ENCODE measurements at places on chromosomes 3 and 15.

- DNase-seq: no peak
- H3K27ac ChIP-seq: no peak overlapping the region
- H3K27me3 ChIP-seq: no peaks in the 10 kb centered on the region
- no peak overlapping the region for H3K4me3 ChIP-seq
- H3K4me1 ChIP-seq: no peaks in the 10 kb centered on the region
- H3K36me3 ChIP-seq: peaks cover 93% of the 10 kb centered on the region
Measured at GRCh38 chr15:28165791-28166190, 66.7 kb upstream of the OCA2 start.

- H3K27me3 ChIP-seq: no peaks in the 10 kb centered on the region
- DNase-seq: no peak
- H3K4me1 ChIP-seq: no peaks in the 10 kb centered on the region
- H3K27ac ChIP-seq: no peak overlapping the region
Measured at GRCh38 chr3:77342688-77343087, 302.8 kb downstream of the ROBO2 start.

DNA sequence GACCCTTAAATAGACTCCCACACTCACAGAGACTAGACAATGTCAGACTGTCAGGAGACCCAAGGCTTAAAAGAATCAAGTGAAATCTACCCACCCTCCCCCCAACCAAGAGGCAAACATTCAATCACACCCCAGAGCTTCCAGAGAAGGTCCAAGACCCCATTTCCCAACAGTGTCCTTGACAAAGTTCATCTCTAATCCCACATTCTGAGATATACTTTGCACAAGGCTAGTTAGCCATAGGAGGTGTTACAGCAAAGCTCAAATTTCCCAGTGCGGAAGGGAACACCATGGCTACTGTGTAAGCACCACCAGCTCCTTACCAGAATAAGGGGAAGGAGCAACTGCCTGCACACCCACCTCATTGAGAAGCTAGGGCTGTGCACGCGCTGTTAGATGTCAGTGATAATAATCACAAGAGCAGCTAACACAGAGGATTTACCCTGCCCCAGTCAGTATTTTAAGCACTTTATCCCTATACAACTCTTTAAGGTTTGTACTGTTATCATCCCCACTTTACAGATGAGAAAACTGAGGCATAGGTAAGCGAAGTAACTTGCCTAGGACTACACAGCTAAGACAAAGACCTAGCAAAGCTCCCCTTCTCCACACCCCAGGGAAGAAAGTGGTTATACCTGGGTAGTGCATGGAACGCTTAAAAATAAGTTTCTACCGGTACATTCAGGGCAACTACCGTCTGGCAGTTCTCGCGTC, 17.3 kb downstream of the SPATA12 start:
- peaks cover 15% of the 10 kb centered on the region for H3K36me3 ChIP-seq
- H3K27me3 ChIP-seq: peaks cover 20% of the 10 kb centered on the region
- peak overlapping the region; percentile 36 for H3K27ac ChIP-seq
- no peak for DNase-seq

- H3K4me1 ChIP-seq: no peaks in the 10 kb centered on the region
- H3K27me3 ChIP-seq: peaks cover 7% of the 10 kb centered on the region
- no peak overlapping the region for H3K27ac ChIP-seq
Measured at GRCh38 chr15:87573039-87573438, 683.5 kb downstream of the NTRK3 start.

DNA sequence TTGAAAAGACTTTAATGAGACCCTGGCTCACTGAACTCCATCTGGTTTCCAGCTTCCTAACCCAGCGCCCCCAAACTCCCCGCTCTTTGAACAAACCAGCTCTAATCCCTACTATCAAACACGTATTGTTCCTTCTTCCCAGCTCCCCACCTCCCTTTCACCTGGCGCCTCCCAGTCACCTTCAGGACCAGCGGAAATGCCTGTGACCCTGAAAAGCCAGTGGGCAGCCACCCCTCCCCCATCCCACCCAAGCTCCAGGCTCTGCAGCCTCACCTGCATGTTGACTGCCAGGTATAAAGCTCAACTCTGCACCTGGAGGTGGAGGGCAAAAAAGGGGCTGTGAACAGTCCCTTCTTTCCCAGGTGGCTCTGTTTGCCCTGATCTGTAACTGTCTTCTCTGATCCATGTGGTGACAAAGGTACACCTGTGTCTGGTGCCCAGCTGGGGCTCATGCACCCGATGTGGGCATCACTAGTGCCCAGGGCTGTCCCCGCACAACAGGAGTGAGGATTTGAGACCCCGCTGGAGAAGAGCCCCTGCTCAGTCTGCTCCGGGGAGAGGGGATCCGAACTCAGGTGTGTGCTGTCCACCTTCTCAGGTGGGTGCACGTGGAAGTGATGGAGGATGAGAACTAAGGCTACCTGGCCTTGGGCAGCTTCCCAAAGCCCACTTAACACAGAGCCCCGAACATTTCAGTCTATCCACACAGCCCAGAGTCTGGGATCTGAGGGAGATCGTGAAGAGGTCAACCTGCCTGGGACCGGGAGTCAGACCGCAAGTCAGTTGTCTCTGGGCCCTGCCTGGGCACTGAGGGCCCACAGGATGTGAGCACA, 128.9 kb downstream of the NSMCE3 start:
- DNase-seq: no peak
- H3K36me3 ChIP-seq: no peaks in the 10 kb centered on the region
- peak overlapping the region; percentile 63 for H3K4me3 ChIP-seq
- peaks cover 48% of the 10 kb centered on the region for H3K4me1 ChIP-seq

DNA sequence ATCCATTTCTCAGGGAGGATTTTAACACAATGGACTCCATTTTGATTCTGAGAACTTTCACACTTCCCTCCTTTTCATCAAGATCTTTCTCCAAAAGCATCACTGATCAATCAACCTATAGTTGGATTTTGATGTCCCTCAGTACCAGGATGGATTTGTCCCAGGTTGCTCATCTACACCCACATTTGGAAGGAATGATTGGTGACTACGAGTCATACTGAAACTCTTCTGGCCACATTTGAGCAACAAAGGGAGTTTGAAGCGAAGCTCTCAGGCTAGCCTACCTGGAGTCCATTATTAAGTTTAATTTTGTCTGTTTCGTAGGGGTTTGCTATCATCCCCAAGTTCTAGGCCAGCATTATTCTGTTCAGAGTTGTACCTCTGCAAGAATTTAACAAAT, 31.3 kb upstream of the ATP8B4 start:
- no peak for DNase-seq
- no peak overlapping the region for H3K27ac ChIP-seq
- H3K27me3 ChIP-seq: peaks cover 4% of the 10 kb centered on the region
- no peaks in the 10 kb centered on the region for H3K4me1 ChIP-seq
- no peaks in the 10 kb centered on the region for H3K36me3 ChIP-seq

DNA sequence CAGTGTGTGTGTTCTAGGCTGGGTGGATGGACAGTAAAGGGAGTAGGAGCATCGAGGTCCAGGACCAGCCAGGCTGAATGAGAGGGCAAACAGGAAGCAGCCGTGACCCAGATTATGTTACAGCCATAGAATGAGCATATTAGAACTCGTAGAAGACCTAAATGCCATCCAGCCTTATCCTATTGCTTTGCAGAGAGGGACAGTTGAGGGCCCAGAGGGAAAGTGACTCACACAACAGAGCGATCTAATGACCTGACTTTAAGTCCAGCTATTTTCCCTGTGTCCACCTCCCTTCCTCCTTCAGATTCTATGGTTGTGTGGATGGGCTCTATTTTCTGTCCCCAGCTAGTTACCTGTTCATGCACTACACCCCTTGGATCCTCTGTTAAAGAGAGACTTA, 634.1 kb upstream of the TBL1XR1 start:
- peak overlapping the region; percentile 94 for H3K27ac ChIP-seq
- H3K36me3 ChIP-seq: no peaks in the 10 kb centered on the region
- DNase-seq: no peak
- no peak overlapping the region for H3K4me3 ChIP-seq

GRCh38 chr3:165607221-165607620, 230.0 kb downstream of the BCHE start:
- H3K36me3 ChIP-seq: no peaks in the 10 kb centered on the region
- H3K27ac ChIP-seq: no peak overlapping the region
- H3K4me3 ChIP-seq: no peak overlapping the region

DNA sequence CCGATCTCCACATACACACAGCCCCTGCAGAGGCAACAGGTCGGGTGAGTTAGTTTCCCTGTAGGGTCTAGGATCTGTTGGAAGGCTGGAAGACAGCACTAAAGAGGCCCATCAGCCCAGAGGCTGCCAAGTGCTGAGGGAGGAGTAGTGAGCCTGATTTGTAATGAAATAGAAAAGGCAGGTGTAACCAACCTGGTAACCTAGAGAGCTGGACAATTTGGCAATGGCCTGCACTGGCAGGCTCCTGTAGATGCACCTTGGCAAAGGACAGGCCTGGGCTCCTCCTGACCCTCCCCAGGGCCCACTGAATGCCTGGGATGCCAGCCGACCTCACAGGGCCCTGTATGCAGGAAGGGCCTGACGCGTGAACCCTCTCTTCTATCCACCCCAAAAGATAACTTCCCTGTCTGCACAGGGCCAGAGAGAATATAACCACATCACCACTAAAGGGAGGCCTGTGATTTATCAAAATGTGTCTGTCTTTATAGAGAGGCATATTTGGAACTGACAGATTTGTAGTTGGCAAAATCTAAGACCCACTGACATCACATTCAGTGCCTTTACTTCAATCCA, 225.1 kb upstream of the CHRNA7 start:
- no peak for DNase-seq
- no peak overlapping the region for H3K27ac ChIP-seq
- H3K4me1 ChIP-seq: peaks cover 25% of the 10 kb centered on the region
- H3K36me3 ChIP-seq: no peaks in the 10 kb centered on the region

GRCh38 chr3:78736863-78737262, 1030.9 kb downstream of the ROBO1 start:
- no peaks in the 10 kb centered on the region for H3K27me3 ChIP-seq
- no peak overlapping the region for H3K27ac ChIP-seq
- H3K36me3 ChIP-seq: peaks cover 42% of the 10 kb centered on the region
- no peak for DNase-seq

GRCh38 chr15:70420948-70421482, 323.3 kb upstream of the TLE3 start:
- H3K4me1 ChIP-seq: peaks cover 48% of the 10 kb centered on the region
- no peak overlapping the region for H3K27ac ChIP-seq
- no peak for DNase-seq
- no peaks in the 10 kb centered on the region for H3K36me3 ChIP-seq

GRCh38 chr3:134361162-134361835, 12.9 kb downstream of the AMOTL2 start:
- no peak overlapping the region for H3K27ac ChIP-seq
- peaks cover 71% of the 10 kb centered on the region for H3K36me3 ChIP-seq
- DNase-seq: no peak
- H3K4me1 ChIP-seq: peaks cover 73% of the 10 kb centered on the region

DNA sequence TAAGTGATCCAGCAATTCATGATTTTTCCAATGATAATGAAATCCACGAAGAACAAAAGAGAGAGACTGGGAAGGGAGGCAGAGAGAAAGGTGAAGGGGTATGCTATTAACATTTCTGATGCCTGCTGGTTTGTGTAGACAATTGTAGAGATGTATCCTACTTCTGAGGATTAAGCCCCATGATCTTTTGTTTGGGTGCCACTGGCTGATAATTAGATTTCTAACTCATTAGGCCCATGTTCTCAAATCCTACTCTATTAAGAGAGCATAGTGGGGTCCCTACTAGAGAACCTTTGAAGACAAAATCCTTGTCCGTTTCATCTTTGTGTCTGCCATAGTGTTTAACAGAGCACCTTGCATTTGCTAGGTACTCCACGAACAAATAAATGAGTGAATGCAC, 2.7 kb upstream of the GNB4 start:
- H3K4me1 ChIP-seq: peaks cover 26% of the 10 kb centered on the region
- no peak overlapping the region for H3K4me3 ChIP-seq
- H3K27ac ChIP-seq: no peak overlapping the region

DNA sequence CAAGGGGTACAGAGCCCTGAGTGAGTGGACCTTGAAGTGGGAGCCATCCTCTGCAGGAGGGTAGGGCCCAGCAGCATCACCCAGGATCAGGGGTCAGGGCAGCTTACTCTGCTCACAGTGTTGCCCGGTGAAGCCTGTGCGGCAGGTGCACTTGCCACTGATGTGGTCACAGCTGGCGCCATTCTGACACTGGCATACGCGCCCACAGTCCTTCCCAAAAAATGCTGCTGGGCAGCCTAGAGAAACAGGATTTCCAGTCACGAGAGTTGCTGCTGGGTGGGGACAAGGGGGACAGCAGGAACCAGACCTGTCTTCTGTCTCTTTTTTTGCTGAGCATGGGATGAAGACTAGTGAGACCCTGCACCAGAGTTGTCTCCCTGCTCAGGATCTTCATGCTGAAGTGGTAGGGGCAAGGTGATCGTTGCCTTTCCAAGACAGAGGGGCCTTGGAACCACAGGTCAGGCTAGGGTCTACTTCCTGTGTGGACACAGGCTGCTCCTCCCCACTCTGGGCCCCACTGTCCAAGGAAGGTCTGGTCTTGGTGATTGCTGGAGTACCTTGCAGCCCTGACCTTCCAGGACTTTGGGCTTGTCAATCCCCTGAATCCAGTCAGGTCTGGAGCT, 46.9 kb downstream of the RAB11A start:
- peaks cover 16% of the 10 kb centered on the region for H3K4me1 ChIP-seq
- no peaks in the 10 kb centered on the region for H3K36me3 ChIP-seq
- H3K4me3 ChIP-seq: no peak overlapping the region
- DNase-seq: no peak

DNA sequence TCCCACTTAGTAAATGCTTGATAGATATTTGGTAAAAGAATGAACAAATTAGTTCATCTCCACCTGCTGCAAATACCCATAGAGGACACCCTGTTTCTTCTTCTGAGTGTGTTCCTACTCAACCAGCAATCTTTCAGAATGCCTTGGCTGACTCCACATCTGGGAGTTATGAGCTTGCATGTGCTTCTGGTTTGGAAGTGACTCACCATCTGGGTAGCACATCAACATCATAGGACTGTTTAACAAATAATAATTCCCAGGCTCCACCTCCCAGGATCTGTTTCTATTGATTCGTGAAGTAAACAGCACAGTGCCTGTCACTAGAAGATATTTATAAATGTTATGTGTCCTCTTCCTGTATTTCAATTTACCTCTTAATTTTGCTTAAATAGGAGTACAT, 580.1 kb downstream of the ROBO2 start:
- DNase-seq: no peak
- H3K27me3 ChIP-seq: no peaks in the 10 kb centered on the region
- no peaks in the 10 kb centered on the region for H3K4me1 ChIP-seq
- no peak overlapping the region for H3K4me3 ChIP-seq
- H3K27ac ChIP-seq: no peak overlapping the region
- H3K36me3 ChIP-seq: no peaks in the 10 kb centered on the region

GRCh38 chr3:156642750-156643728, 31.4 kb upstream of the TIPARP start:
- H3K27me3 ChIP-seq: no peaks in the 10 kb centered on the region
- peak overlapping the region; percentile 59 for H3K4me3 ChIP-seq
- H3K36me3 ChIP-seq: no peaks in the 10 kb centered on the region
- peaks cover 32% of the 10 kb centered on the region for H3K4me1 ChIP-seq
- DNase-seq: no peak
- H3K27ac ChIP-seq: peak overlapping the region; percentile 96

Measured in nephron progenitor cell (in vitro differentiated cells).